ENCODE measurements at places on chromosomes 5 and 9.

DNA sequence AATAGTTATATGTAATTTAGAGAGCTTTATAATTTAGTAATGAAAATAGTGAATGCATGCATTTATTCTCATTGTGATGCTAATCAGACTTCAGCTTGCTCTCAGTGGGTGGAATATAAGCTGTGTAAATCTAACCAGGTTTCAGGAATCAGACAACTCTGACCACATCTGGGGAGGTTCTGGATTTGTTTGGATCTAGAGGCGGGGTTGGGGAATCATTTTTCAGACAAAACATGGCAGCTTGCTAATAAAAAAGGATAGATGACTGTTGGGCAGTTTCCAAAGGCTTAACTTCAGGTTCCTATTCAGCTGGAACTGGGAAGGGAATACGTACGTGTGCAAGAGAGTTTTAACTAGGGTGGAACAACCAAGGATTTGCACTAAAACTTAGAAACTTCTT is 43.2 kb upstream of the MAMDC2 start:
- DNase-seq = no peak

GRCh38 chr5:131589510-131590348 is 45.3 kb downstream of the RAPGEF6 start:
- no peak for DNase-seq

DNA sequence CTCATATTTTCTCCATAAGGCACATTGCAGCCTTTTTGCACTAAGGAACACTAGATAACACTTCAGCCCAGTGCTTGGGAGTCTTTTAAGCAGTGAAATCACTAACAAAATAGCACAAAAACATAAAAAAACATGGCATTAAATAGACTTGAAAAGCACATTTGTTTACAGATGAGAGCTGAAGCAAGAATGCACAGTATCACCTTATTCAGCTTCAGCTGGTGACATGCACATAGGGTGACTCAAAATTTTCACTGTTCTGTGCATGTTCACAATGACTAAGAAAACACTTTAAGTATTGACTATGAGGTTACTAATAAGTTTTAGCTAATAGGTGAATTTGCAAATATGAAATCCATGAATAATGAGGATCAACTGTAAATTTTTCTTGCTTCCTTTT is 293.9 kb upstream of the TARS1 start:
- no peak for DNase-seq

GRCh38 chr5:35360671-35361070 is 130.4 kb upstream of the PRLR start:
- DNase-seq = no peak

- no peak for DNase-seq
Measured at GRCh38 chr9:133571391-133571890, 36.9 kb downstream of the ADAMTSL2 start.

DNA sequence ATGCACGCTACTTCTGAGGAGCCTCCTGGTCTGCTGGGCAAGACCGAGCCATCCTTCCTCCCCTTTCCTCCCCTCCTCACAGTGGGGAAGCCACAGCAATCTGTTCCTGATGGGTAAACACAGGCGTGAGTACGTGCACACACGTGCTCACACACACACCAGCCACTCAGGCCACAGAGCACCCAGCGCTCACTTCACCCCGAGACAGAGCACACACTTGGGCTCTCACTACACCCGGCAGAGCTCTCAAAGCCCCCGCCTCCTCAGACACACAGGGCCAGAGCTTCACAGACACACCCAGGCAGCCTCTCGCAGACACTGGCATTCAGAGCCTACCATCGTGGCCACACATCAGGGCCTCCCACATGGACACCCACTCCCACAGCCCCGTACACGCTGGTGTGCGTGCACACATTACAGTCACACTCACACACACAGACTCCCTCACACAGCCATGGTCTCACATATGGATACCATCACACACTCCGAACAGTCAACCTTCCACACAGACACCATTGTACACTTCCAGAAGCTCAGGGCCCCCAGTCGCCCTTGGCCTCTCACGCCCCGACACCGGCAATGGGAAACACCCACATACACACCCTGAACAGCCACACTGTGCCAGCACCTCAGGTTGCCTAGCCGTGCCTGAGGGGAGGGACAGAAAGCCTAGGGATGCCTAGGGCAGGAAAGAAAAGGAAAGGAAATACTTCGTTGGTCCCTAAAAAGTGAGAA is 13.5 kb downstream of the CNTFR start:
- DNase-seq = no peak

DNA sequence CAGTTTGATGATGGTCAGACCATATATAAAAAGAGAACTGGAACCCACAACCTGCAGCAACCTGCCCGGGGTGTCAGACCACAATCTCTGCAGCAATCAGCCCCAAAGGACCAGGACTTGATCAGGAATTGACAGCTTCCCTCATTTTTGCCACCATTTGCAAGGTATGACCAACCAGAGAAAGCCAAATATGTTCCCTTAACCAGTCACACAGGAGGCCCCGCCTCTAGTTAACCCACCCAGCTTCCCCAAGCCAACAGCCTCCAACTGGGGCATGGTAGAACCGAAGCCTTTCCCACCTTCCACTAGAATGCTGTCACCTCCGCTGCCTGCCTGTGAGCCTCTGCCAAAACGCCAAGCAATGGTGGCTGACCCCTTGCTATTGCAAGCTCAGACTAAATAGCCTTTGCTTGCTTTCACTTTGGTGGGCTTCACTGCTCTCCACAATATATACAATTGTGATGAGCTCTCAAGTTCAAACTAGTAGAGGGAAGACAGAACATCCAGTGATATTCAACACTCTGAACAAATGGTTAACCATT is 86.3 kb downstream of the AK8 start:
- DNase-seq = no peak

GRCh38 chr5:151004499-151004898 is 15.9 kb upstream of the GPX3 start:
- no peak for DNase-seq

GRCh38 chr9:132181796-132182313 is 20.0 kb downstream of the NTNG2 start:
- DNase-seq = no peak

DNA sequence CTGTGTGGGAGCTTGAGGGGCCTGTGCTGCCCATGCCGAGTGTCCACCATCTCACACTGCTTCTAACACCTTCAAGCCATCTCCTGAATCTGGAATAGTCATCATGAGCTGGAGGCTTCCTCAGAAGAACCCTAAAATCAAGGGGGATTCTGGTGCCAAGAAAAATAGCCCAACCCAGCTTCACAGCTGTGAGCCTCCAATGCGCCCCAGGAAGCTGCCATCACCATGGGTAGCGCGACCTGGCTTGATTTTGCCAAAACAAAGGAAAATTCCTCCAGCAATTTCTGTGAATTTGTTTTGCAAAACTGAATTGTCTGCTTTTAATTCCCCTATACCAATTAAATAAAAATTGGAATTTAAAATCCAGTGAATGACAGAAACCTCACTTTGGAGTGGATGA is 6.2 kb upstream of the TIFAB start:
- DNase-seq = no peak

DNA sequence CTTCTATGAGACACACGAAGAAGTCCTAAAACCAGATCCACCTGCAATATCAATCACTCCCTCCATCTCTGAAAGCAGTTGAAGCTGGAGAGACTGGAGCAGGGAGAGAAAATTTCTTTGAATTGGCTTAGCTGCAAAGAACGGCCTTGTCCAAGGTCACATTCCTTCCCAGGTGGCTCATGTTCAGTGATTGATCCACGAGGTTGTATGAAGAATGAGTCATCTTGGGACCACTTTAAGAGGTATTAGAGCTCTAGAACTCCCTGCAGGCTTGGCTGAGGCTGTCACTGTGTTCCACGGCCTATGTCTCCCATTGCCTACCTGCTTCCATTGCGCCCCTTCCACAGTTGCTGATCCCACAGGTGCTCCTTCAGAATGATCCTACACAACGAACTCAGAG is 68.2 kb downstream of the HMHB1 start:
- no peak for DNase-seq

DNA sequence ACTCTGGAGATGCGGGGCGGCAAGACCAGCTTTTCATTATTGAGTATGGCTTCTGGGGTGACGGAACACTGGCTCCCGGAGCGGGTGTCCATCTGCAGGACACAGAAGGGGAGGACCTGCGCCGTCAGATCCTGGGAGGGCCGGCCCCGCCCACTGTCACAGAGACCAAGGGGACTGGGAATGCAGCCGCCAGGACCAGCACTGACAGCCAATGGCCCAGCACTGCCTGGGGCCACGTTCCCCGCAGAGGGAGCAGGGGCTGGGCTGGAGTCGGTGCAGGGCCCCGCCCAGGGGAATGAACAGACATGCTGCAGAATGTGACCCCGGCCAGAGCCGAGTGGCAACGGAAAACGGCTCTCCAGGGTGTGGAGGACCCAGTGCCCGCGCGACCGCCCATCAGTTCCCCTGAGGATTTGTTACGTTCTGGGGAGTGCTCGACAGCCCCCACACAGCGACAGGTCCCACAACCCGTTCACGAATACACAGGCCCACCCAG is at the start of gene ZDHHC11:
Gene ZDHHC11, minus strand, starts transcription at position 476 of the 496 bp plus-strand sequence. Its CDS starts 384 bp downstream, at position 92.
- DNase-seq = no peak

DNA sequence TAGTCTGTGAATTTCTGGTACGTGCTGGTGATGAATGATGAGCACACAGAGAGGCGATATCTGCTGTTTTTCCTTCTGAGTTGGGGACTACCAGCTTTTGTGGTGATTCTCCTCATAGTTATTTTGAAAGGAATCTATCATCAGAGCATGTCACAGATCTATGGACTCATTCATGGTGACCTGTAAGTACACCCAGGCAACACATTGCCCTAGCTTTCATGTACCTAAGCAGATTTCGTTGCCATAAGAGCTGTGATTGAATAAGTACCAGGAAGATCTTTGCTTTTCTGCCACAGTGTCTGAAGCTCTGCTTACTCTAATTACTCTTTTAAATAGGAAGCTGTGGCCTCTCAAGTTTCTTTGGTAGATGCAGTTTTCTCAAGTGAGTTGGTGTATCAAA is 397.8 kb downstream of the ARRDC3 start:
- DNase-seq = no peak

- DNase-seq = no peak
Measured at GRCh38 chr5:120396186-120396585, 67.9 kb upstream of the PRR16 start.

DNA sequence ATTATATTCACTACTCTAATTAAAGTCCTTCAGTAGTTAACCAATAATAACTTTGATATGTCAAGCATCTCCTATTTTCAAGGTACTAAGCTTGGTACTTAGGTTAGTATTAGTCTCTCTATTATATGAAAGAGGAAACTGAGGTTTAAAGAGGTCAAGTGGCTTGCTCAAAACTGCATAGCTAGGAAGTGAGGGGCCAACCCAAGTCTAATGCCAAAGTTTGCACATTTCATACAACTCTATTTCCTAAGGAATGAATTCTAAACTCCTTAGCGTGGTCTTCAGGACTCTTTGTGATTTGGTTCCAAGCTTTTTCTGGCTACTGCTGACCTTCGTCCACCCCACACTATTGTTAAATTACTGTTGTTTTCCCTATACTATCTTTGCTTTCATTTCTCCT is 9.9 kb upstream of the SHOC1 start:
- no peak for DNase-seq

- DNase-seq = no peak
Measured at GRCh38 chr5:150777685-150778084, 872 bp upstream of the SMIM3 start.

DNA sequence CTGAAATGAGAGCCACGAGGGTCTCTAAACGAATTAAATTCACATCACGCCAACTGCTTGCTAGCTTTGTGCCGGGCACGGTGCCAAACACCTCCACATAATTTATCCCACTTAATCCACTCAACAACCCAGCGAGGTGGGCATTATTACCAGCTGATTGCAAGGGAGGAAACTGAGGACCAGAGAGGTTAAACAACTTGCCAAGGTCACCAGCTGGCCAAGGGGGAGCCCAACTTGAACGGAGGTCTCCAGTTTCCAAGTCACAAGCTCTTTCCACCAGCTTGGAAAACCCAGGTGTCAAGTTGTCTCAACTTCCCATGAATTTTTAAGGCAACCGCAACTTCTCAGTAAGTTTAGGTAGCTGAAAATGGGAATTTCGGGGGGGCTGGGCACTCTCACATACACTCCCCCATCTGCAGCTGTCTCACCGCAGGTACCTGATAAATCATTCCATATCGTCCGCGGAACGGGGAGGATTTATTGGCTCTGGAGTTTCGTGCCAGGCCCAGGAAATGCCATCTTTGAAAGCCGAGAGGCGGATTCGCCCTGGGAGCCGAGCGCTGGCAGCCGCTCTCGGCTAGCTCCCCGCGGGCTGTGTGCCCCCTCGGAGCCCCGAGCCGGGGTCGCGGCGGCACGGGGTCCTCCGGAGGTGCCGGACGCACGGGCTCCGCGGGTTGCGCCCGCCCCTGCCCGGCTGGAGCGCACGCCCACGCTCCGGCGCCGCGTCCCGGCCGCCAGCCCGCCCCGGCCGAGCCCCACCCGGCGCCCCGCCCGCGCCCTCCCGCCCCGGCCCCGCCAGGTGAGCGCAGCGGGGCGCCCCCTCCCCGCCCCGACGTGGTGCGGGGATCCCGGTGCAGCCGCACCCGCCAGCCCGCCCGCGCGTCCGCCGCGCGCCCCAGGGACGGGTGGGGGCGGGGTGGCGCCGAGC is 617 bp downstream of the PTPN3 start:
- DNase-seq = no peak

DNA sequence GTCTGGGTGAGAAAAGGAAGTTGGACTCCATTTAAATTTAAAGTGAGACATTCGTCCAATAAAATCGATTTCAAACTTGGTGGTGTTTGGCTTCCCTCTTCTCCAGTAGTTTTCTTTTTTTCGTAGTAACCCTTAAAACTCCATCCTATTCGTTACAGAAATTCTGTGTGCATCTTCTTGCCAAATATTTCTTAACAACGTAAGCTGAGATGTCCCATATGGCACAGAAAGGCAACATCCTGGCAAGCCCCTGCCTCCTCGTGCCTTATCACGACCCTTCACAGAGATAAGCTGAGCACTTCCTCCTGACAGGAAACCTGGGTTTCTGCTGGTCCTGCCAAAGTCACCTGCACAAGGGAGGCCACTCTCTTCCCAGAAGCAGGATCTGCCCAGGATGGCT is 11.8 kb upstream of the ADAMTS2 start:
- no peak for DNase-seq

DNA sequence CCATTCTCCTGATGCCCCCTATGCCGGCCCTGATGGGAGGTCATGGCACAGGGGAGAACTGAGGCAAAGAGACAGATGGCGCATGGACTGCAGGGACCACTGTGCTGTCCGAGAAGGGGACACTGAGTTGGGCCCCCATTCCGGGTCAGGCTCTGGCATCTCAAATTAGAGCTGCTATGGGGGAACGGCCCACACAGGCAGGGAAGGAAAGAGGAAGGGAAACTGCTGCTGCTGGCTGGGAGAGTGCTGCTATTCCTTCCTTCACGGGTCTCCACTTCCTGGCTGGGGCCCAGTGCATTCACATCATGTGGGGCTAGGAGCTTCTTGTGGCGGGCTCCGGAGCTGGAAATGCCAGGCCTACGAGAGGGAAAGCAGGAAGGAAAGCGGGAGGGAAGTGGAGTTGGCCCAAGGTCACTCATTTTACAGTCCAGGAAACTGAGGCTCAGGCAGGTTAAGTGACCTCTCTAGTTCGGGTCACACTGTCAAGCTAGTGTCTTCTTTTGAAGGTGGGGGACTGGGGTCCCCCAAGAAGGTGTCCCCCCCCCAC is 1.3 kb upstream of the CARD19 start:
- no peak for DNase-seq

GRCh38 chr9:130128251-130128650 is 44.0 kb upstream of the NCS1 start:
- DNase-seq = peak; percentile 56

GRCh38 chr9:72365525-72366256 is 683 bp upstream of the ZFAND5 start:
- DNase-seq = peak; percentile 57

GRCh38 chr5:119220576-119221197 is 135.1 kb upstream of the TNFAIP8 start:
- DNase-seq = no peak

GRCh38 chr9:128493424-128493823 is 11.1 kb upstream of the GLE1 start:
- no peak for DNase-seq

Data from stimulated activated CD4-positive, alpha-beta T cell treated with anti-CD3 and anti-CD28 coated beads, TNF-alpha, amount 100 ng/mL, for 24 hours (primary cell).